Epithelial cell of esophagus (primary cell): ENCODE measurements at places on chromosomes 7 and 10.

DNA sequence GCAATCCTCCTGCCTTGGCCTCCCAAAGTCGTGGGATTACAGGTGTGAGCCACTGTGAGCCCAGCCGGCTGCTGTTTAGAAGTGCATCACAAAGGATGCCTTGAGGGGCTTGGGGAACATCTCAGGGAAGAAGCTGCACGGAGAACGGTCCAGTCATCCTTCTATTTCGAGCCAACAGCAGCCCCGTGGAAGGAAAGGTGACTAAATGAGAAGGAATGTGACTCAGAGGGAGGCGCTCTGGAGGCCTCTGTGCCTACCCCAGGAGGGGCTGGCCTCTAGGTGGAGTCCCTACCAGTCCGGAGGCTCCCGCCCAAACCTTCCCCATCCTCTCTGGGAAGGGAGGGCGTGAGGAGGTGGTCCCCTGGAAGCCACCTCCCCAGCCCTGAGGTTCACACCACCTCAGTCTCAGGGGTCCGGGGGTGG is 76.2 kb downstream of the CTBP2 start:
- peak; percentile 93 for DNase-seq

DNA sequence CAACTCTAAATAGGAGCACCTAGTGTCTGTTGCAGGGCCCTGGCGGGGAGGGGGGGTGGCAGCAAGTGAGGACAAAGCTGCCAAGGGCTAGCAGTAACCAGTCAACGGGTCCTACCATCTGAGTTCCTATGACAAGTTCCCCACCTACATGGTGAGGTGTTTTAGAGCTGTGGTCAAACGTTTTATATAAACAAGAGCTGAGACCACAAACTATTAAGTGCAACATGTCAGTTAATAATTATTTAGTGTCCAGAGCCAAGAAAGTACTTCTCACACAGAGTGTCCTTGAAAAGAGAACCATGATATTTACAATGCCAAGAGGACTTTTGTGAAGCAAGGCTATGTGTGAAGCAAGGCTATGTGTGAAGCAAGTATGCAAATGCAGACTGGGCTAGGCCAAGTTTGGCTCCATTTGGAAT is 434.7 kb downstream of the TNS3 start:
- no peak for DNase-seq

GRCh38 chr7:37751096-37751495 is 67.5 kb downstream of the GPR141 start:
- DNase-seq, result no peak

DNA sequence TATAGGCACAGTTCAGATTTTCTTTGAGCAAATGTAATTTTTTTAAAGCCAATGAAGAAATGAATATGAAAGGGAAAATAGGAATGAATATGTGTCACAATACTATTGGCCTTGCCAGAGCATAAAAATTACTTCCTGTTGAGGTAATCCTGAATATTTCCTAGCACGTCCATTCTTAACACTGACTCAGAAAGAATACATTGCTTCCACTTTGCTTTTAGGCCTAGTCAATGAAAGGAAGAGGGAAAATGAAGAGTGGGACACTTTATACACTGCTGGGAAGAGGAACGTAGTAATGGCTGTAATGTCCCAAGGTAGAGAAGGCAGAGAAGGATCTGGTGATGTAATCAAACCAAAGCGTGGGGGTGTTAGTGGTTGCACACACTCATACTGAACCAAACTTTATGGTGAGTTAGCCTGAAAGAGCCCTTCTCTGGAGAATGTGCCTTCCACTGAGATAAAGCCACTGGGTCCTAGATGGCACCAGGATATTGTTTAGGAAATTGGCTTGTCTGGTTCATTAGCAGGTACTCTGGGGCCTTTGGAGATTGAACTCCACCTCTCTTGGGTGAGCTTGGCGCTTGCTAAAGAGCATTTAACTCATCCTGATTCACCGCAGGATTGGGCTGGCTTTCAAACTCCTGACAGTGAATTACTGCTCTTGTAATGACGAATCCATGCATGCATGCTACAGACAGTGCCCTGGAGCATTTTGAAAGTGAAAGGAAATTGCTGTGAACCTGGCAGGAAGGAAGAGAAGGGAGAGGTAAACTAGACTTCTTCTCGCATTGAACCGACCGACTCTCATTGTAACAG is 254.9 kb downstream of the KIAA1217 start:
- peak; percentile 99 for DNase-seq

DNA sequence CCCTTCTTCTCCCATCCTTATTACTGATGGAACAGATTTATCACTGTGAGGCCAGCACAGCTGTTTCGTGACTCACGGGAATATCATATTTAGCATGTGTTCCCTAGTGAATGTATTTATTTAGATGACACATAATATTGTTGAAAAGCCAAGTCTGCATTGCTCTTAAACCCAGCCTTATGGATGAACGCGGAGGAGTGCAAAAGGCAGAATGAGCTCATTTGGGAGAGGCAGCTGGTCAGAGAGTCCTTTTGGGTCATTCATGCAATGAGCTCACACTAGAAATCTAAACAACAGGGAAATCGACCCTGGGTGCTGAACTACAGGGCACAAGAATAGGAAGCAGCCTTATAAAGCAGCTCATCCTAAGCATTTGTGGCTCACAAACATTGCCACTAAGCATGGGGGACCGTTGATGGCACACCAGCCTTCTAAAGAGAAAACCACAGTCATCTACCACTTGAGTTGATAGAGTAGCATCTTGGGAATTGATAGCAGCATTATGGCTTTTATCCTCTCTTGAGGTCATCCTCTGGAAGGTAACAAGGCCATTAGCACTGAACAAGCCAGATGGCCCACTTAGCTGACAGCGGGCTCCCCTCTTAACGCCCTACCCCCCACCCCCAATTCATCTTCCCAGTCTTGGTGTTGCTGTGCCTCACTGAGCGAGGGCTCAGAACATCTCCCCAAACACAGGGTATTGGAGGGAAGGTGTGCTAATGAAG is 32.9 kb upstream of the SDK1 start:
- DNase-seq, result peak; percentile 51

GRCh38 chr10:84391326-84391725 is 62.9 kb downstream of the CCSER2 start:
- DNase-seq, result no peak

DNA sequence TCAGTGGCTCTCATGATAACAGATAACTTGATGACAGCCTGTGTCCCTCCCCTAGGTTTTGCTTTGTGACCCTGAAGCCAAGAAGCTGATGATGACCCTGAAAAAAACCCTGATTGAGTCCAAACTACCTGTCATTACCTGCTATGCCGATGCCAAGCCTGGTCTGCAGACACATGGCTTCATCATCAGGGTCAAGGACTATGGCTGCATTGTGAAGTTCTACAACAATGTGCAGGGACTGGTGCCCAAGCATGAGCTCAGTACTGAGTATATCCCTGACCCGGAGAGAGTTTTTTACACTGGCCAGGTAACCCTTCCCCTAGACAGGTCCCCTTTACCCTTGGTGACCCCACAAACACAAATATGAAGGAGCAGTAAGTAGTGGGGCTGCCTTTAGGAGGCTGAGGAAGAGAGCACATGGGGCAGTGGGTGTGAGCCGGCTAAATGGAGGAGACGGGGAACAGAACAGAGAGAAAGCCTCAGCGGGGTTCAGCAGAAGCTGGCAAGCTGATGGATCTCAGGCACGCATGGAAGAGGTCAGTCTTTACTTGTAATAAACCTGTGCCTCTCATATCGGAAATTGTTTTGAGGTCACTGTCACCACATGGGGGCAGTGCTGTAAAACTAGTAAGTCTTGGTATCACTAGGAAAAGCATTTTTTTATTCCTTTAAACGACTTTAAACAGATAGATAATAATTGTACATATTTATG is 20.2 kb downstream of the PDCD11 start:
- peak; percentile 60 for DNase-seq

DNA sequence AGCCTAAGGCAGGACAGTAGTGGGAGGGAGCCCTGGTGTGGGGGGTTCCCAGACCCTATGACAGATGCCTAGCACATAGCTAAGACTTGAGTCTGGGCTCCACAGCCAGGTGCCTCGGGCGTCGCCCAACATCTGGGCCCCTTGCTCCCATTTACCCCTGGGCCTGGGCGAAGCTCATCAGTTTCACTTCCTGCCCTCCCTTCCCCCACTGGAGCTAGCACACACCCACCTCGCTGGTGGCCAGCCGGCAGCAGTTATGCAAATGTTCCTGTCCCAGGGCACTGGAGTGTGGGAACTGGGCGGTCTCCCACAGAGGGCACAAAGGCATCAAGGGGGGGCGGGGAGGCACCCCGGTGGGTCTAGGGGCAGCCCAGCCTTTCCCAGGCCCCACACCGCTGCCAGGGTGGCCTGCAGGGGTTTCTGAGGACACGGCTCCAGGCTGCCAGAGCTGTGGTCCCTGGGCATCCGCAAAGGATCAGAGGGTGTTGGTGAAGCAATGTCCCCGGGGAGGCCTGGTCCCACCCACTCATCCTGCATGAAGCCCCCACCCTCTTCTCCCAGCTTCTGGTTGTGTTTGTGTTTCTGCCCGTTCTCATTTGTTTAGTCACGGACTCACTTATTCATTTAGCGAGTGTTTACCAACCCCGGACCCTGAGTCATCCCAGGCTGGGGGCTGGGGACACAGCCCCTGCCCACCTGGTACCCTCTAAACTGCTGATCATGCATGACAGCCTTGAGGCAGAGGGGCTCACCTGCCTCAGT is 20.4 kb downstream of the SH2B2 start:
- DNase-seq, result peak; percentile 42

- DNase-seq, result no peak
Observed at GRCh38 chr10:89829262-89829886, 128.0 kb downstream of the KIF20B start.

GRCh38 chr10:99536338-99537085 is 3.8 kb downstream of the NKX2-3 start:
- no peak for DNase-seq

GRCh38 chr7:21945454-21946221 is at the start of gene CDCA7L:
CDCA7L (minus strand) TSS chr7:21945899; CDS start chr7:21945804, 95 bp downstream.
- DNase-seq, result peak; percentile 73

GRCh38 chr10:14562218-14563075 is 212.2 kb downstream of the FAM107B start:
- DNase-seq, result no peak

DNA sequence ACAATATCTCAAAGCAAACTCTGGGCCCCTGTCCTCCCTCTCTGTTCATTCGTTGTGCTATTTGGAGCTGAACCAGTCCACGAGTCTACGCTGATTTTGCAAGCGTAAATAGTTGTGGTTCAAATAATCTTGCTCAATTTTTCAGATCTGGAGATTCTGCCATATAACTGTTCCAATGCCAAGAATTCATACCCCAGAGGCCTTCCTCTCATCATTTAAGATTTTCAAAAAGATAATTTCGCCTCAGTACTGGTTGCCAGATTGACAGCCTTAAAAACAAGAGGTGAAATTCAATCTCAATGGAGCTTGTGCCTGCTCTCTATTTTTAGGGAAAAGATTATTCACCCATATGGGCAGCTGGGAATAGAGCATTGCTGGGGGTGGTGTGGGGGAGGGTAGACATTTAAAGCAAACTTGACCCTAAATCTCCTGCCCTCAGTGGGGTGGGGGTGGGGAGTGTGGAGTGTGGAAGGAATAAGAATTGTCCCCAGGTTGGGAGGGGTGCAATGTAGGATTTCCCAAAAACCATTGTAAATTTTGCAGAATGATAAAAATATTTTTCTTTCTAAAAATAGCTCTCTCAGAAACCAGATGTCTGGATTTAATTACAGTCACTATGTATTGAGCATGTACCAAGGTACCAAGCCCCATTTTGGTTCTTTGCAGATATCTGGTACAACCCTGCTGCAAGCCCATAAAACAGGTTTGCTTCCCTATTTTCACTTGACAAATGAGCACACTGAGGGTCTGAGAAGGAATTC is 104.7 kb upstream of the EEPD1 start:
- DNase-seq, result peak; percentile 63

- DNase-seq, result peak; percentile 44
Observed at GRCh38 chr7:99139036-99139435, 4.9 kb downstream of the SMURF1 start.

- no peak for DNase-seq
Observed at GRCh38 chr7:6218329-6218728, 54.1 kb downstream of the CYTH3 start.

DNA sequence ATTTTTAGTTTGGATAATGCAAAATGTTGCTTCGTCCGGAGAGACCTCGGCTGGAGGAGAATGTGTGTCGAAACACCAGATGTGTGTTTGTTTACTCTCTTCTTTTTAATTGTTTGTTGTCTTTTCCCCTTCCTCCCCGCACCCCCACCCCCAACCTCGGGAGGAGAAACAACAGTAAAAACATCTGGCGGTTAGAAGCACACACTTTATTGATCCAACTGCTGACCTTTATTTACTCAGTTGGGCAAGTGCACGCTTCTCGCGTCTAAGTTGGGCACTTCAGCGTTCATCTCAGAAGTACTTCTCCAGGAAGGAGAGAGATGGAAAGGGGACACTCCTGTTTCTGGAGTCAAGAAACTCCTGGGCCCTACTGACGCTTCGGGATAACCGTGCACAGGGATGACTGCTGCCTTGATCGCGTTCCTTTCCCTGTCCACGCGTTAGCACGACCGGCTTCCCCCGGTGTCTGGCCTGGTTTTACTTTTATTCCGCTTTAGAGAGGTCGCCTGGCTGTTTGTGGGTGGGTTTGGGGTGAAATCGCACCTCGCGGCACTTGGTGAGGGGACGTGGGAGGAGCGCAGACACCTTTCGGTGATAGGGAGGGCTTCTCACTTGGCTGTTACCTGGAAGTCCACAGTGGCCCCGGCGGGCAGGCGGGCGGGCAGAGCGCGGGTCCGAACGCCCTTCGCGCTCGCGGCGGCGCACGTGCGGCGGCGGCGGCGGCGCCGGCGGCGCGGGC is 168.3 kb upstream of the PPP1R3A start:
- DNase-seq, result peak; percentile 27

- no peak for DNase-seq
Observed at GRCh38 chr10:99598781-99599509, 21.3 kb downstream of the SLC25A28 start.

DNA sequence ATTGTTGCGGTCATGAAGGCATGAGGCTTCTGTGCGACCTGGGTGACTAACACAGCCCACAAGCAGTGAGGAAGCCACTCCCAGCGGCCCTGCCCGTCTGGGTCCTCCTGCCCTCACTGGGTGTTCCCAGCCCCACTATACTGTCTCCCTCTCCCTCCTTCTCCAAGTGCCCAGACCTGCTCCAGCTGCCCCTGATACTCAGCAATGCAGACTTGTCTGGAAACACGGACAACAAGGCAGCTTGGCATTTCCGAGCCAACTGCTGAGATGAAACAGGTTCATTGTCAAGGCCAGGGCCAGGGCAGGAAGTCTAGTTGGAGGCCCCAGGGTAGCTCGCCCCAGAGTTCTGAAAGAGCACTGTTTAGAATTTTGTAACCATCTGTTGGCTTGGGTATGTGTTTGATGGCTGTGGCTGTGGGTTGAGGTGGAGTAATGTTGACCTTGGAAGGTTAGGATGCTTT is 95.7 kb downstream of the RBM20 start:
- peak; percentile 40 for DNase-seq

GRCh38 chr7:90797596-90797995 is 201.5 kb downstream of the CDK14 start:
- peak; percentile 19 for DNase-seq

GRCh38 chr10:62021128-62021665 is 119.7 kb downstream of the ARID5B start:
- DNase-seq, result no peak

GRCh38 chr7:115340828-115341227 is 418.9 kb downstream of the MDFIC start:
- peak; percentile 96 for DNase-seq
